CD8-positive, alpha-beta memory T cell (primary cell): ENCODE measurements at places on chromosomes 7 and 10.

- no peak overlapping the region for H3K27ac ChIP-seq
- no peak for DNase-seq
- H3K27me3 ChIP-seq = no peaks in the 10 kb centered on the region
- H3K36me3 ChIP-seq = peaks cover 10% of the 10 kb centered on the region
- H3K4me1 ChIP-seq = peaks cover 24% of the 10 kb centered on the region
Measured at GRCh38 chr10:119133949-119134348, 30.0 kb downstream of the DENND10 start.

DNA sequence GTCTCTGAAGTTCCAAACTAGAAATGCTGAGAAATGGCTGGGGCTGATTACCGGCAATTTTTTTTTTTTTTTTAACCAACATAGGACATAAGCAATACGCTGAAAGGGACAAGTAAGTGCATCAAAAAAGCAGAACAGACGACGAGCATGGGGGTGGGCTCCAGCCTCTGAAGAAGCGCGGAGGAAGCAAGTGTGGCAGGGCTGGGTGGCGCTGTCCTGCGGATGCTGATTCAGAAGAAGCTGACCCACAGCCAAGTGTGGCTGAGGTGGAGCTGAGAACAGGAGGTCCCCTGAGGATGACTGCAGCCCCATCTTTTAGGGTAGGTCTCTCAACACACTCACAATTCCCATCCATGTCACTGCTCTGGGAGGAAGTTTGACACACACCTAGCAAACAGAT lies 65.6 kb downstream of the CTBP2 start:
- no peaks in the 10 kb centered on the region for H3K36me3 ChIP-seq
- no peak overlapping the region for H3K27ac ChIP-seq
- no peaks in the 10 kb centered on the region for H3K4me1 ChIP-seq
- H3K4me3 ChIP-seq = no peak overlapping the region
- no peaks in the 10 kb centered on the region for H3K27me3 ChIP-seq
- no peak for DNase-seq

DNA sequence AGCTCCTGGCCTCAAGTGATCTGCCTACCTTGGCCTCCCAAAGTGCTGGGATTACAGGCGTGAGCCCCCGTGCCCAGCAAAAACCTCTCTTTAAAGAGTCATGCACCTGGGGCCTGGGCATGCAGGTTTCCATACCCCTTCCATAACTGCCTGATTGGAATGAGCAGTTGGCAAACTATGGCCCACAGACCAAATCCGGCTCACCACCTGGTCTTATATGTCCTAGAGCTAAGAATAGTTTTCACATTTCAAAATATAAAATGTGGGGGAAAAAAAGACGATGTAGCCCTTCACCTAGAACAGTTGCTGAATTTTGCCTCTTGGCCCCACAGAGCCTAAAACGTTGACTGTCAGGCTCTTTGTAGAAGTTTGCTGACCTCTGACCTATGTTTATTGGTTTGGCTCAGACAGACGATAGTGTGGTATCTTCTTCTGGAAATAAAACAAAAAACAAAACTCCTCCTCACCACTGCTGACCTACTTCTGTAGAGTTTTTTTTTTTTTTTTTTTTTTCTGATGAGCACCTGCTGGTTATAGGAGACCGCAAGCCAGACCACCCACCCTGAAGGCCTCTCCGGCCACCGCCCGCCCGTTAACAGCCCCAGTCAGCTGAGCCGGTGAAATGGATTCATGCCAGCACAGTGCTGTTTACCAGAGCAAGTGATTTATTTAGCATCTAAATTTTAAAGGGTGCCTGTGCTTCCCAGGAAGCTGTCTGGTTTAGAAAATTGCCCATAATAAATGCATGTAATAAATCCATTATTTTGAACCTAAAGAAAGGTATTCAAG lies 33.5 kb upstream of the SFRP5 start:
- H3K4me1 ChIP-seq = no peaks in the 10 kb centered on the region
- H3K27ac ChIP-seq = no peak overlapping the region
- H3K4me3 ChIP-seq = no peak overlapping the region
- H3K27me3 ChIP-seq = no peaks in the 10 kb centered on the region
- H3K36me3 ChIP-seq = no peaks in the 10 kb centered on the region

DNA sequence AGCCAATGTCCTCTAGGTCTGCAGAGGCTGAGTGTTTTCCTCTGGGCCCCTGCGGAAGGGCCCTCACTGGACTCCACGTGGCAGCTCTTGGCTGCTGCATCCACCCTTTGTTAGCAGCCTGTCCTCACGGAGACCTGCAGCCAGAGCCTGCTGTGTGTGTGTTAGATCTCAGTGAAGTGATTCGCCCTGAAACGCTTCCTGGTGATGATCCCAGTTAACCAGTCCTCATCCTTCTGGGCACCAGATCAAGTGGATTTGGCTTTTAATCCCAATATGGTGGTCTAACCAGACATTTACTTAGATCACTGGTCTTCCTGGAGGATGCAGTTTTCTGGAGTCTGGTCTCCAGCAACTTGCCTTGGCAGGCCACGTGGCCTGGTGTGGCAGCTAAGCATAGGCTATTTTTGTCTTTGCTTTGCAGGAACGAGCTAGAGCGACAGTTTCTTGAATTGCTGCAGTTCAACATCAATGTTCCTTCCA lies 39.5 kb upstream of the GJD4 start:
- no peaks in the 10 kb centered on the region for H3K4me1 ChIP-seq
- H3K36me3 ChIP-seq = peaks cover 6% of the 10 kb centered on the region
- H3K27ac ChIP-seq = no peak overlapping the region
- H3K27me3 ChIP-seq = no peaks in the 10 kb centered on the region

GRCh38 chr7:94052398-94053180 lies 48.4 kb upstream of the BET1 start:
- no peak overlapping the region for H3K4me3 ChIP-seq
- DNase-seq = no peak
- H3K36me3 ChIP-seq = no peaks in the 10 kb centered on the region
- H3K27me3 ChIP-seq = no peaks in the 10 kb centered on the region

DNA sequence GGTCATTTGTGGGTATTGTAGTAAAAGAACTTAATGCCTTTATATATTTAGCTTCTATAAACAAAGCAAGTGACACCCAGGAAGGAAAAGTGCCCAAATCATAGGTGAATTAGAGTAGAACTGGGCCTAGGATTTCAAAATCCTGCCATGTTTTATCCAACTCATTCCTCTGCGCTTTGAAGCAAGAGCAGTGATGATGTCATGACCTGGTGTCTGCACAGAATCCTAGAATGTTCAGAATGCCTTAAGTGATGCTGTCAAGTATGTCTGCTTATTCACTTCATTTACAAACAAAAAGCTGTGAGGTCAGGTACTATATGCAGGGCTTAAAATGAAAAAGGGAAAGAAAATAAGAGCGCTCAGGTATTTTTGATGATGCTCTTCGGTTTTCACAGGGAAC lies 737.2 kb upstream of the ANKRD30A start:
- H3K27me3 ChIP-seq = no peaks in the 10 kb centered on the region
- no peak for DNase-seq
- H3K4me1 ChIP-seq = no peaks in the 10 kb centered on the region
- H3K27ac ChIP-seq = no peak overlapping the region
- no peaks in the 10 kb centered on the region for H3K36me3 ChIP-seq

DNA sequence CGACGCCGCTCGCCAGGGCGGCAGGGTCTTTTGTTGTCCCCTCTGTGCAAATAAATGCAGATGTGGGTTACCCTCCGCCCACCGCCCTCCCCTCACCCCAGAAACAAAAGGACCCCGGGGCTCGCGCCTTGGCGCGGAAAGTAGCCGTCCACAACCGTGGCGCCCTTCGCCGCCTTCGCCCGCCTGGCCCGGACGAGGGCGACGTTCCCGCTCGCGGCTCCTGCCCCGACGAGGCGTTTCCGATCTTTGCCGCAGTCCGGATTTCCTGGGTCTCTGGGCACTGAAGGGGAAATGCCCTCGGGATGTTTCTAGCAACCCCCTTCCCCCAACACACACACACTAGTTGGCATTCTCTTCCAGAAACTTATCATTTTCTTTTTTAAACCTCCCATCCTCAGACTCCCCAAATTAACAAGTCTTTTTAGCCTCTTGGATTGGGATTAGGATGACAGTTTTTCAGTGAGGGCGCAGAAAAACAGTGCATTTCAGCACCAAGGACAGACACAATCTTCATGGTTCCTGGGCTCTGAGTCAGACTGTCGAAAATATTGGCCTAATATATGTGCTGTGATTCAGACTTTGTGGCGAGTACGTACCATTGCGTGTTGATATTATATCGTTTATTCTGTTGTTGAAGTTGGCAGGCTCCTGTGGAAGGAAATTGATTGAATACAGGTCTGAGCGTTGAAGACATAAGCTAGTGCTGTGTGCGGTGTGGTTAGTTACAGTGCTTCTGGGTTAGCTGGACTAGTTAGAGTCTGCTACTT lies 771 bp downstream of the PHYHIPL start:
- no peak overlapping the region for H3K27ac ChIP-seq
- H3K27me3 ChIP-seq = no peaks in the 10 kb centered on the region
- no peaks in the 10 kb centered on the region for H3K36me3 ChIP-seq
- H3K4me3 ChIP-seq = no peak overlapping the region

GRCh38 chr7:101546308-101546936 lies 82.7 kb downstream of the MYL10 start:
- DNase-seq = no peak
- H3K4me3 ChIP-seq = no peak overlapping the region
- H3K36me3 ChIP-seq = no peaks in the 10 kb centered on the region
- H3K4me1 ChIP-seq = no peaks in the 10 kb centered on the region
- no peak overlapping the region for H3K27ac ChIP-seq

DNA sequence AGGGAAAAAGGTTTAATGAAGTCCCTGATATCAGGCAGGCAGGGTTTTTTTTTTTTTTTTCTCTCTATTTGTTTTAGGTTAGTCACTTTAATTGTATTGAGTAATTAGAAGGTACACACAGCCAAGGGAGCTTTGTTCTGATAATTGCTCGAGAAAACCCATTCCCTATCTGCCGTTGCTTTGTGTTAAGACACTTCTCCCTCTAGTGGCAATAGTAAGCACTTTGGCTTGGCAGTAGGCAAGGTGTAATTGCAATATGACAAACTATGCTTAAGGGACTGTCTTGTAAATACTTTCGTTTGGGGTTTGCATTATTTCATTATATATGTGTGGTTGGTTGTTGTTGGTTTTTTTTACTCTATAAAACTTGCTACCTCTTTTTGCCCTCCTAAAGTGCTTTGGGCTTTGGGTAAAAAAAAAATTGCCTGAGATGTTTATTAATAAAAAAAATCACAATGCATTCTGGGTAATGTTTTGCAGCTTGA lies 113.4 kb downstream of the BTRC start:
- H3K4me1 ChIP-seq = peaks cover 6% of the 10 kb centered on the region
- H3K36me3 ChIP-seq = no peaks in the 10 kb centered on the region
- no peaks in the 10 kb centered on the region for H3K27me3 ChIP-seq
- H3K4me3 ChIP-seq = no peak overlapping the region

- H3K4me1 ChIP-seq = no peaks in the 10 kb centered on the region
- no peak overlapping the region for H3K27ac ChIP-seq
- H3K4me3 ChIP-seq = no peak overlapping the region
- H3K27me3 ChIP-seq = no peaks in the 10 kb centered on the region
- H3K36me3 ChIP-seq = no peaks in the 10 kb centered on the region
Measured at GRCh38 chr7:117800406-117800805, 72.8 kb downstream of the CTTNBP2 start.

GRCh38 chr10:1198453-1199344 lies 142.5 kb downstream of the WDR37 start:
- H3K27me3 ChIP-seq = peaks cover 3% of the 10 kb centered on the region
- no peak for DNase-seq
- no peaks in the 10 kb centered on the region for H3K4me1 ChIP-seq
- no peak overlapping the region for H3K4me3 ChIP-seq
- H3K36me3 ChIP-seq = no peaks in the 10 kb centered on the region

DNA sequence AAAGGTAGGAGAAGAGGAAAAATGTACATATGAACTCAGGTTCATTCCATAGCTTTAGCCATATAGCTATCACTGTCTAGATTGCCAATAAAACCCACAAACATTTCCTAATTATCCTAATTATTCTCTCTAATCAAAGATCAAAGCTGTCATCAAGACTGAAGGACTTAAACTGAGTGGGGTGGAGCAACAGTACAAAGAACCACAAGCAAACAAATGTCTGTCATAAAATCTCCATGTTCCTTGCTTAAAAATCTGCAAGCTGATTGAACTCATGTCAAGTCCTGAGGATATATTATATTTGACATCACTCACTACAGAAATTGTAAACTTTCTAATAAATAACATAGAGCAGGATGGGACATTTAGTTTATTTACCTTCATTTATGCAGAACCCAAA lies 315.9 kb downstream of the SNX13 start:
- no peaks in the 10 kb centered on the region for H3K27me3 ChIP-seq
- DNase-seq = no peak
- no peak overlapping the region for H3K27ac ChIP-seq
- no peaks in the 10 kb centered on the region for H3K36me3 ChIP-seq
- no peaks in the 10 kb centered on the region for H3K4me1 ChIP-seq

- no peaks in the 10 kb centered on the region for H3K27me3 ChIP-seq
- H3K27ac ChIP-seq = no peak overlapping the region
- H3K36me3 ChIP-seq = no peaks in the 10 kb centered on the region
- no peaks in the 10 kb centered on the region for H3K4me1 ChIP-seq
Measured at GRCh38 chr10:114566064-114566463, 92.0 kb downstream of the ABLIM1 start.

GRCh38 chr7:80937336-80937735 lies 18.5 kb upstream of the SEMA3C start:
- H3K36me3 ChIP-seq = no peaks in the 10 kb centered on the region
- no peak overlapping the region for H3K27ac ChIP-seq
- H3K4me1 ChIP-seq = no peaks in the 10 kb centered on the region
- H3K27me3 ChIP-seq = no peaks in the 10 kb centered on the region
- no peak for DNase-seq
